Neuronal stem cell (in vitro differentiated cells): ENCODE measurements at places on chromosomes 11 and 22.

GRCh38 chr22:35864545-35865165 lies 147.0 kb downstream of the APOL5 start:
- no peak for DNase-seq

- no peak for DNase-seq
These were observed 60.2 kb upstream of the SCUBE2 start for GRCh38 chr11:9151631-9152030.

GRCh38 chr11:20597680-20598484 lies 1.5 kb upstream of the SLC6A5 start:
- no peak for DNase-seq

DNA sequence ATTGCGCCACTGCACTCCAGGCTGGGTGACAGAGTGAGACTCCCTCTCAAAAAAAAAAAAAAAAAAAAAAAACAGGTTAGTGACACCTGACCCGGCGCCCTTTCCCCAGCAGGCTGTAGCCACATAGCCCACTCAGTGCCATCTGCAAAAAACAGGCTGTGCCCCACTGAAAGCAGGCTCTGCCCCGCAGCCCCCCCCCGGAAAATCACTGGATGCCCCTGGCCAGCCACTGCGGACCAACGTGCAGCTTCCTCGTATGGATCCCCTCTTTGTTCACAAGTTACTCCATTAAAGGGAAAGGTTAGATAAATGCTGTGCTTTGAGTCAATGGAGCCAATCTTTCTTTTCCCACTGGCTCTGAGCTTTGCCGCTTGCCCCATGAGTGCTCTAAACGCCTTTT lies 660.3 kb downstream of the TBC1D22A start:
- DNase-seq = no peak

DNA sequence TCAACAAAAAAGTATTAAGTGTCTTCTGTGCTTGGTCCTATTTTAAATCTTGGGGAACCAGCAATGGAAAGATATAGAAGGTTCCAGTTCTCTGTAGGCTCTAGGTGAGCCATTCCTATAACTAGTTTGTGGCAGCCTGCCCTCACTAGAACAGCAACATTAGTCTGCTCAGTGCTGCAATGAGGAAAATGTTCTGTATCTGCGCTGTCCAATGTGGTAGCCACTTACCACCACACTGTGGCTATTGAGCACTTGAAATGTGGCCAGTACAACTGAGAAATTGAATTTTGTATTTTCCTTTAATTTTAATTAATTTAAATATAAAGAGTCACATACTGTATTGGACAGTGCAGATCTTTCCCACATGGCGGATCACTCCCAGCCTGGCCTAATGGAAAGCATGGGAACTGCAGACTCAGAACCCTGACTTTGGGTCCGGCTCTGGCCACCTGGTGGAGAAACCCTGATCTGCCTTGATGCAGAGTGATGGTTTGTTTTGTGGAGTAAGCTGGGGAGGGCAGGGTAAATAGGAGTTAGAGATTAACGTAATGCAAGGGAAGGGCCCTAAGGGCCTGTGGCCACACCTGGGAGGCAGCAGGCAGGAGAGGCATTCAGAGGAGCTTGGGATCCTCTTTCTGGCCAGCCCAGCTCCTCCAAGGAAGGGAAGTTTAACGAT lies 101.0 kb downstream of the ME3 start:
- DNase-seq = no peak

- DNase-seq = no peak
These were observed 38.2 kb downstream of the FAM168A start for GRCh38 chr11:73559743-73560142.

DNA sequence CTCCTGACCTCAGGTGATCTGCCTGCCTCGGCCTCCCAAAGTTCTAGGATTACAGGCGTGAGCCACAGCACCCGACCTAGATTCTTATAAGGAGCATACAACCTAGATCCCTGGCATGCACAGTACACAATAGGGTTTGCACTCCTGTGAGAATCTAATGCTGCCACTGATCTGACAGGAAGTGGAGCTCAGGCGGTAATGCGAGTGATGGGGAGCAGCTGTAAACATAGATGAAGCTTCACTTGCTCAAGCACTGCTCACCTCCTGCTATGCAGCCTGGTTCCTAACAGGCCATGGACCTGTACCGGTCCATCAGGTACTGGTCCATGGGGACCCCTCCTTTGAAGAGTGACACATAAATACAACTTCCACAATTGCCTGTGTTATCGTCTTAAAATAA lies 44.8 kb upstream of the EIF3M start:
- no peak for DNase-seq

- no peak for DNase-seq
These were observed 332.1 kb downstream of the CTTN start for GRCh38 chr11:70730411-70730810.
